COR-L47 (cell line): ENCODE measurements at places on chromosomes 11 and 22.

GRCh38 chr11:61698173-61698948 is 18.2 kb downstream of the DAGLA start:
- DNase-seq: peak; percentile 26

DNA sequence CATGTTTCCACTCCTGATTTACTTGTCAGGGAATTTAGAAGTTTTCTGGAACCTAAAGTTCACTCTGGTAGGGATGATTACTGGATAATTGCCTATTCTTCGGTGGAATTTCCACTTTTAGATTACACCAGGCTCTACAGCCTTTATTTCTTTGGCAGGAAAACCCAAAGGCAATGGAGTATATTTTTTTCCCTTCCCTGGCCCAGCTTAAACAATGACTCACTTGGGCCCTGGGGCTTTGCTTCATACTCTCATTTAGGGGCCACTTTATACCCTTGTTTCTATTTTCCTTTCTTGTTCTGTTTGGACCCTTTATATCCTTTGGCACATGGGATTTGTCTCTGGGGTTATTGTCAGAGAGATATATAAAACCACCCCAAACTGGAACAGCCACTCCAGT is 114.7 kb downstream of the CSTPP1 start:
- no peak for DNase-seq

GRCh38 chr11:287821-288477 is 977 bp upstream of the PGGHG start:
- no peak for DNase-seq

DNA sequence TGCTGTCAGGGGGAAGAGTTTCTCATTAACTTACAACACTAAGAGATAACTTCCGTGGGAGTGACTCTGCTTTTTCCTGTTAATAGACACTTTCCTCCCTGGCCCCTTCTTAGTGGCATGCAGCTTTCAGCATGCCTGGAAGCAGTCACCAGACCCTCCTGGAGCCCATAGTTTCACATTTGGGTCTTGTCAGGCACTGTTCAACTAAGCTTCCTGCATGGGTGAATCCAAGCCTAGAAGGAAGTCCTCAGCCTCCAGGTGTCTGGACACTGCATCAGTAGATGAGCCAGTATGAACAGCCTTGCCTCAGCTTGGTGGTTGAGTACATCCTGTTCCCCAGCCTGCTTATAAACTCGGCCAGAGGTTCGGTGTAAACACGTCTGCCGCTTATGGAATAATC is 68.1 kb downstream of the PPP6R3 start:
- DNase-seq: no peak

DNA sequence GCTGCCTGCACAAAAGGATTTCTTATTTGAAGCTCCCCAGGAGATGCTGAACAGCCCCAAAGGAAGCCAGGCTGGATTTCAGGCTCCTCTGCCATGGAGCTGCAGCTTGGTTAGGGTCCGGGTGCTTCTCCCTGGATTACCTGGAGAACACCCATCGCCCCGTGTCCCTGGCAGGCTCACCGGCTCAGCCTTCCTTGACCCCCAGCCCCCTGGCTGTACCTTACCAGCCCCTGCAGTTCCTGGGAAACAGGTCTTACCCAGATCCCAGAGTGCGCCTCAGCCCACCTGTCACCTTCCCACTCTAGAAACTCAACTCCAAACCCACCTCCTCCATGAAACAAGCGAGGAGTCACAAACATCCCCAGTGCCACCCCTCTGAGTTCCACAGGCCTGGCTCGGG is 45.3 kb upstream of the CD5 start:
- no peak for DNase-seq
